ENCODE measurements at places on chromosomes 2 and 18.

DNA sequence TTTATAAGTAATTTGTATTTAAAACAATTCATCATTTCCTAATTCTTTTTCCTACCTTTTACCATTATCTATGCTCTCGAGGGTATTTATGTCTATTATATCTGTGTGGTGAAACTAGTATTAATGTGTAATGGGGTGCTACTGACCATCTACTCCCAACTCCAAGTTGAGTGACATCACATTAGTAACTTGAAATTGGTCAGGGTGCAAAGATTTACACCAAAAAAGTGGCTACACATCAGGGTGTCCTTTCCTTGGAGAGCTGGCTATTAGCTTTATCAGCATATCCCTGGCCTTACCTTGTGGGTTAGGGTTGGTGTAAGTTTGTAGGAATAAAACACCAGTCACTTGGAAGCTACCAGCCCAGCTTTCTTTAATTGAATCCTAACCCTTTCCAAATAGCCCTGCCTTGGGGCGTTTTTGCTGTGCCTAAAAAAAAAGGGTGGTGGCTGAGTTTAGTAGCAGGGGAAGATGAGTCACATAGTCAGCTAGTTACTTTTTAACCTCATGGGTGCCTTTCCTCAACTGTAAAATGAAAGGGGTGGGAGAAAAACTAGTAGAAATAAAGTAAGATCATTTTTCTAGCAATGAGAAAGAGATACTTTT lies 14.0 kb downstream of the ANXA4 start:
- no peak for DNase-seq

DNA sequence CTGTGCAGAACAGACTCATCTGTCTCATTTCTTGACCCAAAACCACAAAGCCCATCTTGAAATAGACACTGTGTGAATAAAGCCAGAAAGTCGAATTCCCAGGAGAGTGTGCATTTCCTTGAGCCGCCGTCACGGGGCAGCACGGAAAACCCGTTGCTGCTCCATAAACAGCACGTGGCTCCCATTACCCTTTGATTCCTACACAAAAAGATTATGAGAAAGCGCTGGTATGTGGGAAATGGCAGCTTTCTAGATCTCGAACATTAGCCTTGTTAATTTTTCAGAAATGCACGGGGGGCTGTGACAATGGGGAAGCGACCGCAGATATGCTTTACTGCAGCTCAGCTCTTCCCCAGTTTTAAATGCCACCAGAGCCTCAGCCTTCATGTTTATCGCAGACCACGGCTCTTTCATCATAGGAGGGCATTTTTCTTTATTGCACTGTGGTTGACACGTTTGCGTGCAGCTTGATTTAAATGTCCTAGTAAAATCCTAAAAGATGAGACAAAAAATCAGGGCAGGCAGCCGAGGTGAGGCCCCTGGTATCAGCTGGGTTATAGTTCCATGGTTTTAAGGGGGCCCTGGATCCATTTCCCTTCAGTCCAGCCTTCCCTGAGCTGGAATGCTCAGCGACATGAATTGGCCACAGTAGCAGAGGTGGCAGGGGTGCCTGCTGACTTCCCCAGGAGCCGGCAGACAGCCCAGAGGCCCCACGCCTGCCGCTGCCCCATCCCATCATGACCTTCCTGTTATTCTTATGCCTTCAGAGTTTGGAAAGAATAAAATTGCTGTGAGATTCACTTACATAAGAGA lies 249.3 kb downstream of the NDUFA10 start:
- DNase-seq = no peak

DNA sequence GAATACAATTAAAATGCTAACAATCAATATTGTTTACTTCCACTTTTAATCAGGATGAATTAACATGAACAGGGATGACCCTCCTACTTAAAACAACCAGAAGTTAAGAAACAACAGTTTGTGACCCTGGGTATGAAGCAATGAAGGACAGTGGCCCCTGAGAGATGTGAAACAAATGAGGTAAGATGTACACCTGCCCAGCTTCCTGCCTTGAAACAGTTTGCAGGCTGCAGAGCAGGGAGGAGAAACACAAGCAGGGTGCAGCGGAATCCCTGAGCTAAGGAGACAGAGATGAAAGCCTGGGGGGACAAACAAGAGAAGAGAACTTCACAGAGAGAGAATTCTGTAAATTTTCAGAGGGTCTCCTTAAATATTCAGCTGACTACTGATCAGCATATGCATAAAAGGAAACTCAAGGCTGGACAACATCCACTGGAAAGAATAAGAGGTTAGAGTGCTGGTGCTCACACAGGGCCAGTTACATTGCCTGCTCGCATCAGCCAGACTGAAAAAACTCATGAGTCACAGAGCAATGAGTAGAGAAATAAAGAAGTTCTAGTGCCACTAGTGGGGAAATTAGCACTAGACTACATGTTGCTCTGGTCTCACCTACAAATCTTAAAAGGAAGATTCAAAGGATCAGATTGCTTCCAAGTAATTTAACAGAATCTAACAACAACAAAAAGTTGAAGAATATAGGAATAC lies 106.4 kb downstream of the PID1 start:
- DNase-seq = no peak

DNA sequence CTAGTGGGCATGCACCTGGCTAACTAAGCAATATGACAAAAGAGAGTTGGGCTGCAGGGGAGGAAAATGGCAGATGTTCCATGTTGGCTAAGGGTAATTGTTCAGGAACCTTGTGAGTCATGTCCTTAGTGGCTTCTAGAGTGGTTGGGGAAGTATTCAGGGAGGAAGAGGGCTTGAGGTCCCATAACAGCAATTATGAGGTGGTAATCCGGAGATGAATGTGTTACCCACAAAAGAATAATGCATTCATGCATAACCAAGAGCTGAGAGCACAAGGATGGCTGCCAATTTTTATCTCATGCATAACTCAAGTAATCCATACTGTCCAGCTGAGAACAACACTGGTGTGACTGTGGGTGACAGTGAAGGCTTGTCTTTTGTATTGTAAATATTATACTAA lies 42.9 kb downstream of the TMEFF2 start:
- DNase-seq = peak; percentile 24

DNA sequence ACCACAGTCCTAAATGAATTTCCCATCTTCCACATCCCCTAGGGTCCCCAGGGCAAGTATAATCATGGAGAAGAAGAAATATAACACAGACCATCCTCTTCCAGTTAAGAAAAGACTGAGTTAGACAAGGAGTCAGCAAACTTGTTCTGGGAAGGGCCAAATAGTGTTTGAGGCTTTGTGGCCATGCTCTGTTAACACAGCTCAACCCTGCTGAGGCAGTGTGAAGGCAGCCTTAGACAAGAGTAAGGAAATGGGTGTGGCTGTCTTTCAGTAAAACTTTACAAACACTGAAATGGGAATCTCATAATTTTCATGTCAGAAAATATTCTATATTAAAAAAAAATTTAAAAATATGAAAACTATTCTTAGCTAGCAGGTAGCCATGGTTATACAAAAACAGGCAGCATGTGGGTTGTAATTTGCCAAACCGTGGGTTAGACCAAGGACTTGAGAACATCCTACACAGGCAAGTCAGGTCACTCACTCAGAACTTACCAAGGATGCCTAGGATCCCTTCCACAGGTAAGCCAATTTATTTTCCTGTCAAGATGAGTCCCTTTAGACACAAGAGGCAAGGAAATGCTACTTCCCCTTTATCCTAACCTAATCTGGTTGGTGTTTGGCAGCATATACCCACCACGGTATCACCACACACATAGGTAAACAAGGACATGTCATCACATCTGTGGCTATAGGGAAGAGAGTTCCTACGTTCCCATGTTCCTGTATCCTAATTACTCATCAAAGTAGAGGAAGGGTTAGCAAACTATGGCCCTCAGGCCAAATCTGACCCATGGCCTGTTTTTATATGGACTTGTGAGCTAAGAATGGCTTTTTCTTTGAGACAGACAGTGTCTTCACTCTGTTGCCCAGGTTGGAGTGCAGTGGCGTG lies 31.9 kb downstream of the C2orf74 start:
- no peak for DNase-seq

- DNase-seq = no peak
These were observed 38.6 kb upstream of the NCOA1 start for GRCh38 chr2:24452502-24452885.

DNA sequence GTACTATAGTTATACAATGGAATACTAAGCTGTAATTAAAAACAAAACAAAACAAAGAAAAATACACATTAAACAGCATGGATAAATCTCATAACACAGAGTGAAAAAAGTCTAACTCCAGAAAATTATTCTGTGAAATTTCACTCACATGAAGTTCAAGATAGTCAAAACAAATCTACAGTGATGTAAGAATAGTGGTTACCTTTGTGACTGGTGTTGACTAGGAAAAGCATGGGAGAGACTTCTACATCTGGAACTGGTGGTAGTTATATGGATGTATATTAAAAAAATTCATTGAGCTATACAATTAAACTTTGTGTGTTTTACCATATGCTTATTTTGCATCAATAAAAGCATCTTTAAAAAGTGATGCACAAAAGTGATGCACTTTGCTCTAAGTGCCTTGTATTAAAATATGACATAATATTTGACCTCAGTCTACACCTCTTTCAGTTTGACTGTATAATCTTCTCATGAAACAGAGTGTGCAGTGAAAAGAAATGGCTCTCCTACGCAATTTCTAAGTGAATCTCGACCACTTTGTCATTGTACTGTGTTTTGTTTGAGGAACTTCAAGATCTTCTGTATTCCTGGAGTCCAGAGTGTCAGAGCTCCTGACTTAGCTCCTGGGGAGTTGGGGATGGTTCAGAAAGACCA lies 28.0 kb downstream of the STAT4 start:
- DNase-seq = no peak

- DNase-seq = no peak
These were observed 215.4 kb downstream of the KLHL29 start for GRCh38 chr2:23600346-23600745.

- no peak for DNase-seq
These were observed 52.6 kb downstream of the MGAT5 start for GRCh38 chr2:134306521-134306920.

GRCh38 chr18:39225373-39225772 lies 1659.8 kb upstream of the CELF4 start:
- DNase-seq = no peak

GRCh38 chr2:121220995-121221394 lies 64.0 kb downstream of the TFCP2L1 start:
- DNase-seq = no peak

- no peak for DNase-seq
These were observed 234.9 kb upstream of the CDH2 start for GRCh38 chr18:28411806-28412205.

DNA sequence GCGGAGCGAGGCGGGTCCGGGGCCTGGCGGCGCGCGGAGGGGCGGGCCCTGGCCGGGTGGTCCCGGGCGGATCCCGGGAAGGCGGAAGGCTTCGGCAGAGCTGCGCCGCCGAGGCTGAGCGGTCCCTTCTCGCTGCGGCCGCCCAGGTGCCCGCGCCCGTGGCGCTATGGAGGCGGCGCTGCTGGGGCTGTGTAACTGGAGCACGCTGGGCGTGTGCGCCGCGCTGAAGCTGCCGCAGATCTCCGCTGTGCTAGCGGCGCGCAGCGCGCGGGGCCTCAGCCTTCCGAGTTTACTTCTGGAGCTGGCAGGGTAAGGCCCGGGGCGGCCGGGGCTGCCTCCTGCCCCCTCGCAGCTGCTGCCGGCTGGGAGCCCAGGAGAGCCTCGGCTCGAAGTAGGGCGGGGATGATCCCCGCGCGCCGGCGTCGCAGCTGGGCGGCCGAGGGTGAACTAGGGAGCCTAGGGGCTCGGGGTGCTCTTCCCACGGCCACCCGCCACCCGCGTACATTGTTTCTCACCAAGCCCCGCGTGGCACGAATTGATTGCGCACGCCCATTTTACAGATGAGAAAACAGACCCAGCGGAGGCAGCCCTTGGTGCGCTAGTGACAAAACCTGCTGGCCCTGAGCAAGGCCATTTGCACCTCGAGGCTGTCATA lies at the start of gene SLC66A3:
Gene SLC66A3 (plus strand): TSS at position 87 of the 655 bp plus-strand sequence. CDS start 80 bp downstream, at position 167.
- DNase-seq = peak; percentile 81

DNA sequence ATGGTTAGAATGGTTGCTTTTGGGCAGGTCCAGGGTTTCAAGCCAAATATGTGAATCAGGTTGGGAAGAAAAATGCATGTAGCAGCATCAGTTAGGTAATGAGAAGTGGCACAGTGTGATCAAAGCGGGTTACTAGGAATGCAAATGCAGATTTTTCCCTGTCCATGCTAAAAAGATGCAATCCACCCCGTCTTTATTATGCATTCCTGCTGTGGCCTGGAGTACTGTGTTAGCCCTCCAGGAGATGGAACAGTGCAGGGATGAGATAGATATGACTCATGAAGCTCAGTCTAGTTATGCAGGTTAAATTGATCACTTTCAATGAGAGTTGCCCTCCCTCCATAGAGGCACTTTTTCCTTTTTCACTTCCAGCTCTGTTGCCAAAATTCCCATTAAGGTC lies 283.8 kb downstream of the CTNNA2 start:
- no peak for DNase-seq

DNA sequence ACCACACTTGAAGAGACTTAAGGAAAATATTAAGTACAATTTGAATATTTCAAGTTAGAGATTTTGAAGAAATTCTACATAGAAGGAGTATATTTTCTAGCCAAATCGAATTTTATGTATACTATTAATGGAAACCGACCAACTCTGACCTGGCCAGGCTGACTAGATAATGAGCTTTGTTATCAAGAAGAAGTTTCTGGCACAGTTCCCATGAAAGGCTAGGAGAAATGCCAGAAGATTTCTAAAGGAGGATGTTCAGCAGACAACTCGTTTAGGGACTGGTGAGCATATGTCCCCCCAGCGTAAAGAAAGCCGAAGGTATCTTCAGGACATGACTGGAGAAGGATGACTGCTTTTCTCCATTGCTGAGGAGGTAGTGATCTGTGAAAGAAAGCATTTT lies 127.3 kb downstream of the DIS3L2 start:
- no peak for DNase-seq

GRCh38 chr2:39532933-39533332 lies 95.8 kb upstream of the MAP4K3 start:
- no peak for DNase-seq

GRCh38 chr18:29449424-29449823 lies 1272.5 kb upstream of the CDH2 start:
- DNase-seq = no peak

- DNase-seq = no peak
These were observed 72.0 kb downstream of the POLE4 start for GRCh38 chr2:75030218-75031009.

DNA sequence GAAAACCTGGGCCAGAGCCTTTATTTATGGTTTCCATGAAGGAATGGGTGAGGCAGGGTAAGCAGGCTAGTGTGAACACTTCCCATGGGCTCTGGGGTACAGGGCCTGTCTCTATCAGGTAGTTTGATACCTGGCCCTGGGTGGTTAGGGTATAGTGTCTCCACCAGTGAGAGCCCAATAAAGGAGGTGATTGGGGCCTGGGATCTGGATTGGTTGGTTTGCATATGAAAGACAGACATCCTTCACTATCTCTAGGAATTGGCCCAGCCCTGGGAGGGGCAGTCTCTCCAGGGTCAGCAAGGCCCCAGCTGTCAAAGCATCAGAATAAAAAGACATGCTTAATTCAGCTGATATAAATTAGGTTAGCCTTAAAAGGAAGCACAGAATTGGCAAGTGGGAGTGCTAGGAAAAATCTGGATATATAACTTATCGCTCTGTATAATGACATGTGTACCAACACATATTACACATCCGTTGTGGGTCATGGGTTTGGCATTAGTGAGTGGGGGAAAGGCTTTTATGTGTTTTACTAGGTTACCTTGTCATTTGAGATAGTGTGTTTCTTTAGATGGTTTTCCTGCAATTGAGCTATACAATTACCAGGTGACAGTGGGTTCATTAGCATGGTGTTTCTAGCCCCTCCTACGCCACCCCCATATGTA lies 18.5 kb upstream of the TMEM178A start:
- no peak for DNase-seq

GRCh38 chr2:16756831-16757644 lies 91.4 kb upstream of the CYRIA start:
- peak; percentile 24 for DNase-seq

- no peak for DNase-seq
These were observed 21.6 kb downstream of the GPR55 start for GRCh38 chr2:230903231-230904150.

All from DMS79 (cell line).